Left ventricle myocardium inferior (tissue), 1 donor: ENCODE measurements at places on chromosomes 11 and 22. TPM values are rescaled to one million over a fixed set of nuclear protein-coding genes. Genes with fewer than 3 reads are reported as not detected.

DNA sequence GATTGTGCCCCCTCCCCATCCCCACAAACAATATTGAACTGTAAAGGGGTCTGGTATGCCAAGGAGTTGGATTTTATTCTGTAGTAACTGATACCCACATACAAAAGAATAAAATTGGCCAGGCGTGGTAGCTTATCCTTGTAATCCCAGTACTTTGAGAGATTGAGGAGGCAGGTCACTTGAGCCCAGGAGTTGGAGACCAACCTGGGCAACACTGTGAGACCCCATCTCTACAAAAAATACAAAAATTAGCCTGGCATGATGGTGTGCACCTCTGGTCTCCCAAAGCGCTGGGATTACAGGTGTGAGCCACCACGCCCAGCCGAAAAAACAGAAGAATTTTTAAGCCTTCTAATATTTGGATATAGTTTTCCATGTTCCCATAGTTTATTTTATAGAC, 4.2 kb upstream of the GLB1L3 start:
- no peak overlapping the region for H3K27ac ChIP-seq
- DNase-seq: no peak
- H3K4me1 ChIP-seq: peaks cover 18% of the 10 kb centered on the region
- H3K27me3 ChIP-seq: peaks cover 79% of the 10 kb centered on the region
- H3K4me3 ChIP-seq: no peak overlapping the region
- no peaks in the 10 kb centered on the region for H3K36me3 ChIP-seq

- H3K27ac ChIP-seq: peak overlapping the region; percentile 53
- H3K36me3 ChIP-seq: no peaks in the 10 kb centered on the region
- no peaks in the 10 kb centered on the region for H3K27me3 ChIP-seq
- peaks cover 76% of the 10 kb centered on the region for H3K4me1 ChIP-seq
- H3K4me3 ChIP-seq: no peak overlapping the region
- no peak for DNase-seq
Measured at GRCh38 chr11:12813371-12814225, 139.4 kb downstream of the TEAD1 start.

GRCh38 chr11:131875611-131876010, 505.2 kb downstream of the NTM start:
- peaks cover 30% of the 10 kb centered on the region for H3K27me3 ChIP-seq
- DNase-seq: no peak
- no peak overlapping the region for H3K4me3 ChIP-seq
- no peaks in the 10 kb centered on the region for H3K36me3 ChIP-seq

- no peaks in the 10 kb centered on the region for H3K36me3 ChIP-seq
- H3K4me1 ChIP-seq: peaks cover 7% of the 10 kb centered on the region
- H3K27ac ChIP-seq: peak overlapping the region; percentile 20
- DNase-seq: no peak
Measured at GRCh38 chr22:28620244-28620922, 59.3 kb downstream of the TTC28 start.

OR52A1 gene
- total RNA-seq: not detected

RFPL3 gene
- total RNA-seq: not detected

APLNR gene
- 8.5 TPM for total RNA-seq

YWHAH gene
- total RNA-seq: 67.2 TPM

DNA sequence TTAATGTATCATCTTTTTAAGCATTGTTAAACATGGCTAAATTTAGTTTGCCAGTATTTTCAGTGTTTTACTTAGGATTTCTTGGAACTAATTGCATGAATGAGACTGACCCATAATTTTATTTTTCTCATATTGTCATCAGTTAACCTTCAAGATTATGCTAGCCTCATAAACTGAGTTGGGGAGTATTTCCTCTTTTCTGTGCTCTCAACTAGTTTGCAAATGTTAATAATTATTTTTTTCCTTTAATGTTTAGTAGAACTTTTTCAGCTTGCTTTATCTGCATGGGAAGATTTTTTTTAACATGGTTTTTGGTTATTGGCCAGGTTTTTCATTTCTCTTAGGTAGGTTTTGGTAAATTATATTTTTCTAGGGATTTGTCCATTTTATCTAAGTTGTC, 235.4 kb upstream of the SESN3 start:
- no peak overlapping the region for H3K4me3 ChIP-seq
- no peaks in the 10 kb centered on the region for H3K27me3 ChIP-seq
- no peak overlapping the region for H3K27ac ChIP-seq

DNA sequence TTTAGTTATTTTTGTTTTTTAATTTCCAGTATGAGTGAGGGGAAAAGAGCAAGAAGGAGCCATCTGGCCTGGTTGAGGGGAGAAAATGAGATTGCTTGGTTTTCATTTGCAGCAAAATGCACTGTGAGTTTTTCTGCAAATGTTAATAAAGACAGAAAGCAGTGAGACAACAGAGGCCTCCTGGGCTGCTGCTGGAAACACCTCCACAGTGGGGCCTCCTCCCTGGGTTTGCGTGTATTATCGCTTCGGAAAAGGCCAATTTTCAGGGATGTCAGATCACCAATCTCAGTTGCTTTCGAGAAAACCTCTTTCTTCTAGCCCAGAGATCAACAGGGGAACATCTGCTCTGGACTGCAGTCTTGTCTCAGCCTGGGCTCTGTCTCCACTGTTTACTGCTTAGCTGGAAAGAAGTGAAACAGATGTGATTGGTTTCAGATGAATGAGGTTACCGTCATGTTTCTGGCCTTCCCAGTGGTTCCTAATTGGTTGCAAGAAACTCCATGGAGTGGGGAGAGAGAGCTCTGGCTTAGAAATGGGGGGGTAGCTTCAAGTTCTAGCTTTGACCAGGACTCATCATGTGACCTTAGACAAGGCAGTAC, 17.3 kb downstream of the TSPAN18 start:
- H3K36me3 ChIP-seq: no peaks in the 10 kb centered on the region
- peaks cover 89% of the 10 kb centered on the region for H3K4me1 ChIP-seq
- DNase-seq: no peak
- H3K27me3 ChIP-seq: no peaks in the 10 kb centered on the region

GRCh38 chr22:48175721-48176120, 1413.3 kb downstream of the TBC1D22A start:
- no peak for DNase-seq
- H3K4me3 ChIP-seq: no peak overlapping the region
- no peaks in the 10 kb centered on the region for H3K4me1 ChIP-seq
- H3K36me3 ChIP-seq: no peaks in the 10 kb centered on the region
- H3K27ac ChIP-seq: no peak overlapping the region

- DNase-seq: no peak
- H3K27me3 ChIP-seq: peaks cover 79% of the 10 kb centered on the region
- no peaks in the 10 kb centered on the region for H3K36me3 ChIP-seq
- no peak overlapping the region for H3K27ac ChIP-seq
Measured at GRCh38 chr22:49031746-49032330, 795.8 kb downstream of the BRD1 start.

DNA sequence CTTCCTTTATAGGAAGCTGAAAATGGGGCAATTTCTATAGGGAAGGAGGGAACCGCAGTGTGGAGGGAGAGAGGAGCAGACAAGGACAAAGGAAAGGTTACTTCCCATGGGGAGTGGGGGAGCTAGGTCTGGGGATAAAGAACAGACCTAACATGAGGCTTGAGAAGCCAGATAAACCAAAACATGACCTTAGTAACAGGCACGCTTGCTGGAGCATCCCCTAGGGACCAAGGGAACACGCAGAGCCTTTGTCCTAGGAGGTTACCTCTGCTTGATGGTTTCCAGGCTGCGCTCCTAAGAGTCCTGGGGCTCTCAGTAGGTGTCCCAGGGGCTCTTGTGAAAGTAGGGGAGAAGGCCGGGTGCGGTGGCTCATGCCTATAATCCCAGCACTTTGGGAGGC, 271.4 kb upstream of the NCAM1 start:
- H3K27ac ChIP-seq: no peak overlapping the region
- no peaks in the 10 kb centered on the region for H3K27me3 ChIP-seq
- no peaks in the 10 kb centered on the region for H3K36me3 ChIP-seq
- DNase-seq: no peak

DNA sequence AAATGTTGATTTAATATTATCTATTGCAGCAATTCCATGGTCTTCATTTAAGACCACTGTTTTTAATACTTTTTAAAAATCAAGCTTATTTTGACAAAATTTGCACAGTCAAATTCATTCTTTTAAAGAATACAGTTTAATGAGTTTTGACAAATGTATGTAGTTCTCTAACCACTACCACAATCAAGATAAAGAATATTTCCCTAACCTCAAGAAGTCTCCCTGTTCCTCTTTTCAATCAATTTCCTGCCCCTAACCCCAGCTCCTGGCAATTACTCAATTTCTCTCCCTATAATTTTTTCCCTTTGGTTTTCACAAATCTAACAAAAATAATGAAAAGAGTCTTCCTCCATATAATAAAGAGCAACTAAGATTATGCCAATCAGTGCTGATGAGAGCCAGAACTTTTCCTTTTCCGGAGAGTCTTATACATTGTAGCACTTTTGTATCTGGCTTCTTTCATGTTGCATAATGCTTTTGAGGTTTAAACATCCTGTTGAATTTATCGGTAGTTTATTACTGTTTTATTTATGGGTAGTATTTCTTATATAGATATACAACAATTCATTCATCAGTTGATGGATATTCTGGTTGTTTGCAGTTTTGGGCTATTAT, 231.7 kb downstream of the AASDHPPT start:
- no peak for DNase-seq
- no peak overlapping the region for H3K27ac ChIP-seq
- no peaks in the 10 kb centered on the region for H3K36me3 ChIP-seq
- no peaks in the 10 kb centered on the region for H3K27me3 ChIP-seq

PPP2R5B gene
- total RNA-seq: 22.5 TPM

DTX4 gene
- total RNA-seq: 1.8 TPM

FAM227A gene
- 1.0 TPM for total RNA-seq

GRCh38 chr22:29080106-29080975, 7.5 kb downstream of the KREMEN1 start:
- H3K4me1 ChIP-seq: peaks cover 74% of the 10 kb centered on the region
- peak overlapping the region; percentile 78 for H3K27ac ChIP-seq
- no peak overlapping the region for H3K4me3 ChIP-seq
- no peaks in the 10 kb centered on the region for H3K27me3 ChIP-seq
- H3K36me3 ChIP-seq: no peaks in the 10 kb centered on the region

MAP6 gene
- total RNA-seq: 5.7 TPM

TENM4 gene
- total RNA-seq: 0.63 TPM

DNA sequence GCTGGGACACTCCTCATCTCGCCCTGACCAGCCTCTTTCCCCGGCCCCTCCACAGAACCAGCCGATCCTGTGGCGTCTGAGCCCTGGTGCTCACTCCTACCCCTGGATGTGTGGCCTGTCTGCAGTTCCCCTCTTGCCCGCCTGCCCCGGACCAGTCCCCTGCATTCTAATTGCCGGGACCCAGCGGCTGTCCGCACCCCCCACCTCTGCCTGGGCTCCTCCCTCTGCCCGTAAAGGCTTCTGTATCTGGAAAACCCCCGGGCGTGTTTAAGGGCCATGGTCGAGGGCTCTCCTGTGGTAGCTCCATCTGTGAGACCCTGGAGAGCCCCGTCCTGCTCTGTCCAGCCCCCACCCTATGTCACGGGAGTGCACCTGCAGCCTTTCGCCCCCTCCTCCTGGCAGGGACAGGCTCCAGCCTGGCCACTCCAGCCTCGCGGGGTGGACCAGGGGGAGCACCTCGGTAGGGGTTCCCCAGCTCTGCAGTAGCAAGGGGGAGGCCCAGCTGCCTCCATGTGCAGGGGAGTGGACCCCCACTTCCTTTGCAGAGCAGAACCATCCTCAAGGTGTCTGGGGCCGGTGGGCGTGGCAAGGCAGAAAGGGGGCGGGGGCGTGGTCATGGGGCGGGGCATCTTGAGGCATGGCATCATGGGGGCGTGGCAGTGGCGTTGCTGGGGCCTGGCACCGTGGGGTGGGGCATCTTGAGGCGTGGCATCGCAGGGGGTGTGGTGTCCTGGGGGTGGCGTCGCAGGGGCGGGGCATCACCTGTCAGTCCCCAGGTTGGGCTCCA, 430.4 kb downstream of the TBC1D22A start:
- no peak for DNase-seq
- H3K27me3 ChIP-seq: peaks cover 12% of the 10 kb centered on the region
- H3K36me3 ChIP-seq: no peaks in the 10 kb centered on the region
- no peak overlapping the region for H3K27ac ChIP-seq

- peaks cover 23% of the 10 kb centered on the region for H3K27me3 ChIP-seq
- no peaks in the 10 kb centered on the region for H3K36me3 ChIP-seq
- no peak overlapping the region for H3K27ac ChIP-seq
- peaks cover 15% of the 10 kb centered on the region for H3K4me1 ChIP-seq
Measured at GRCh38 chr11:70654016-70654415, 255.7 kb downstream of the CTTN start.

BEST1 gene
- total RNA-seq: 0.58 TPM

IGF2 gene
- 75.0 TPM for total RNA-seq
